ENCODE measurements at places on chromosomes 3 and 15.
A peak's percentile ranks its signal among the peaks of the same experiment; 100 is the strongest.

GRCh38 chr3:110814170-110815007 is 257.2 kb upstream of the NECTIN3 start:
- no peak for DNase-seq

- no peak for DNase-seq
These were observed 75.0 kb upstream of the MBNL1 start for GRCh38 chr3:152193673-152194267.

DNA sequence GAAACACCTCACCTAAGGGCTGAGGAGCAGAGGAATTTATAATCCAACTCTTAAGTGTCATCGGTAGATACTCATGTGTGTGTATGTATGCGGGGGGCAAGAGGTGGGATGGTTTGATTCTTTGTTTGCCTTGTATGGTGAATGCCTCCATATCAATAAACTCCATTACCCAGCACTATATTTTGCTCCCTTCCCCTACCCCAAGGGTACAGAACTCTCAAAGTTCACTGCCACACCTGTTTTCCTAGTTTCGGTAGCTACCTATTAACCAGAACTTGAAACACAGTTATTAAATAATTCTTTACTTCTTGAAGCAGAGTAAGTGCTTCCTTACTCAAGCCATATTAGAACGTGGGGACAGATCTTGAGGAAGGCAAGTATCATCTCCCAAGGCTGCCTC is 400.8 kb upstream of the SUCLG2 start:
- no peak for DNase-seq

DNA sequence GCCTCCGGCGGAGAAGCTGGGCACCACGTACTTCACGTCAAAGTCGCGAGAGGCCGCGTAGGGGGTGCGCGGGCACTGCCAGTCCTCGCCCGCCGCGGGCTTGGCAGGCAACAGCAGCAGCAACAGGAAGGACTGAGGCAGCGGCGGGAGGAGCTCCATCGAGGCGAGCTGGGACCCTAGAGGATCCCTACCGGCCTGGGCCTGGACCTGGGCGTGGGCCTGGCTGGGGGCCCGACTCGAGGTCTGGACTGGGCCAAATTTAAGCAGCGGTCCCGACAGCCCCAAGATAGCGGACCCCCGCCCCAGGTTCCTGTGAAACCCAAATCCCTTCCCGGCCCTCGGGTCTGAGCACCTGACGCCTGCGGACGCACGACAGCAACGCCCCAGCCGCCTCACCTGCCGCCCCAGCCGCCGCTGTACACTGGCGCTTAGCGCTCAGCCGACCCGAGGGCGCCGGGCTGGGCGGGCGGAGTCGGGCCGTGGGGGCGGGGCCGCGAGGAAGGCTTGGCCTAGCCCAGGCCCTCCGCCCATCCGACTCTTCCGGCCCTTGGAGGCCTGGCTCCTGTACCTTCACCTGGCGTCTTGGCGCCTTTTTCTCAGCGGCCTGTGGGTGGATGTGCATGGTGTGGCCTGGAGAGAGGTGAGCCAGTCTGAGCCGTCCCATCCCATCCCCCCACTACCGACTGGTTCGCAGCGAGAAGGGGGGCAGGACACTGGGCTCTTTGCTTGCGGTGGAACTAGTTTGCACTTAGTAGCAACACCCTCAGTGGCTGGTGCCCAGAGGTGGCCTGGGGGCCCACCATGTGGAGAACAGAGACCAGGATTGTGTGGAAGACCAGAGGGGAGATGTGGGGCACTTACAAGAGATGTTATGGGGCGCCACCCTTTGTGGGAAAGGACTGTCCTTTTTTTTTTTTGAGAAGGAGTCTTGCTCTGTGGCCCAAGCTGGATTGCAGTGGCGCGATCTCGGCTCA is at the start of gene MST1R:
Gene MST1R, minus strand, starts transcription at position 423 of the 974 bp plus-strand sequence. Its CDS starts 264 bp downstream, at position 159.
- peak; percentile 52 for DNase-seq

- DNase-seq, result no peak
These were observed 8.3 kb upstream of the TASOR start for GRCh38 chr3:56691165-56692000.

DNA sequence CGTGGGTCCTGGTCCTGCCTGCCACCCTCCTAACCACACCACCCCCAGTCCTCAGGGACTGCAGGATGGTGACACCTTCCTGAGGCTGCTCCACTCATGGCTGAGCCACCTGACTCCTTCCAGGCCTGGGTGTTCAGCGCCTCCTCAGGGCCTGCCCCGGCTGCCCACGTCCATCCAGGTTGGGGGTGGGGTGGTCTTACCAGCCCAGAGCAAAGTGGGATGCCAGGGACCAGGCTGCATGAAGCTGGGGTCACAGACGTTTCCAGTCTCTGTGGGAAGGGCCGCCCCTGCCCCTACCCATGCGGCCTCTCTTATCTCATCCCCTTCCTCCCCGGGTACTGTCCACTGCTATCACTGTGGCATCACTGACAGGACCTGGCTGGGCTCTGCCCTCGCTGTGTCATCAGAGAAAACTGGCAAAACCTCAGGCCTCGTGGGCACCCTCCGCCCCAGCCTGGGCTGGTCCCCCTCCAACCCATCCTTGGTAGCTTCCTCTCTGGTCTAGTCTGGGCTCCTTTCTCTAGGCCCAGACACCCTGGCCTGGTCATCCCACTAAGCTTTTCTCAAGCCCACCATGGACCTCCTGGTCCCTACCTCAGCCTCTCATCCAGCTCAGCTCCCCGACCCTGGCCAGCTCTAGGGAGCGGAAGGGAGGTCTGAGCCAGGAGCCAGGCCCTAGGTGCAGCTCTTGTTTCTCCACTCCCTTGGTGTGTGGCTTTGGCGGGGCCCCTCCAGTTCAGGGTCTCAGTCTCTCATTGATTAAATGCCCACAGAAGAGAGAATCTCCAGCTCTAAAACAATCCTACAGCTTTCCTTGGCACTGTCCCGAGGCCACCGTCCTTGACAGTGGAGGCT is 32.9 kb downstream of the WNT7A start:
- DNase-seq, result no peak

- no peak for DNase-seq
These were observed 274.4 kb downstream of the TLE3 start for GRCh38 chr15:69823223-69823907.

GRCh38 chr3:193313061-193313958 is 65.2 kb downstream of the ATP13A5 start:
- DNase-seq, result no peak

- DNase-seq, result no peak
These were observed 226.6 kb upstream of the HES1 start for GRCh38 chr3:193909387-193909786.

GRCh38 chr3:179615458-179616173 is 11.0 kb downstream of the NDUFB5 start:
- DNase-seq, result no peak

- no peak for DNase-seq
These were observed 445.1 kb downstream of the MECOM start for GRCh38 chr3:169218314-169218983.

DNA sequence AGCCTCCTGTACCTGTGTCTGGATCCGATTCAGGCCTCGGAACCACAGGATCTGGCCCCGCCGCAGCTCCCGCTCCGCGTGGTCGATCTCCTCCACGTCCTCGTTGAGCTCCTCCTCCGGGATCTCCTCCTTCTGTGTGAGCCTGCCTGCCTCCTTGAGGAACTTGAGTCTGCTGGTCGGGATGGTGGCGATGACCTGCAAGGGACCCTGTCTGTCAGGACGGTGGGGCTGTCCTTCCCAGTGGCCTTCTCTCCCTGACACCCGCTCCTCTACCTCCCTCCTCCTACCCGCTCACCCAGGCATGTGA is 17.2 kb upstream of the SEC13 start:
- no peak for DNase-seq

DNA sequence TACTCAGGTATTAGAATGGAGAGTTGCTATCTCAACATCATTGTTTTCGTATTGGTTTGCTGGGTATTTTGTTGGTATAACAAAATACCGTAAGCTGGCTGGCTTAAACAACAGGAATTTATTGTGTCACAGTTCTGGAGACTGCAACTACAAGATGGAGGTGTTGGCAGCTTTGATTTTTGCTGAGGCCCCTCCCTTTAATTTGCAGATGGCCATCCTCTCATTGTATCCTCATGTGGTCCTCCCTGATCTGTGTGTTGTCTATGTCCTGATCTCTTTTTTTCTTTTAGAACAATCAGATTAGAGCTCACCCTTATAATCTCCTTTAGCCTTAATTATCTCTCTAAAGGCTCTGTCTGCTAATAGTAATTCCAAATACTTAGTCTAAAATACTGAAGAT is 299.8 kb upstream of the GOLIM4 start:
- no peak for DNase-seq

DNA sequence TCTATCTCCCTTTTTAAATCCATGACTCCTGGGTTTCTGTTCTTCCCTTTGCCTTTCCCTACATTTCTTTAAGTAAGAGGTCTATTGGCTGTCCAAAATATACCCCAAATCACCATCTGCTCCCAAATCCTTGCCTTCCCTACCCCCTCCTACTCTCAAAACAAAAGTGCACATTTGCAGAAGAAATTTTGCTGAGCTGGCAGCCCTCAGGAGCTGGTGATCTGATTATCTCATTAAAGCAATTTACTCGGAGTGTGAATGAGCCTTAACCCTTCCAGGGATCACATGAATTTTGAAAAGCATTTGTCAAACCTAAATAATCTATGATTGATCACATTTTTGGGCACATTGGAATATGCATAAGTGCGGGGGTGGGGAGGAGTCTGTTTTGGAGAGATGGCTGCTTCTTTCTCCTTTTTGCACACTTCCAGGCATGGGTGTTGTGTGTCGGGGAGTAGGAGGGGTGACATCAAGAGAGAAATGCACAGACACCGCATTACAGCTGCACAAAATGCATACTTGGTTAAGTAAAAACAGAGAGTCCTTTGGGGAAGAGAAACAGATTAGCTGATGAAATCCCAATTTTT is 892.6 kb downstream of the TUSC7 start:
- no peak for DNase-seq

DNA sequence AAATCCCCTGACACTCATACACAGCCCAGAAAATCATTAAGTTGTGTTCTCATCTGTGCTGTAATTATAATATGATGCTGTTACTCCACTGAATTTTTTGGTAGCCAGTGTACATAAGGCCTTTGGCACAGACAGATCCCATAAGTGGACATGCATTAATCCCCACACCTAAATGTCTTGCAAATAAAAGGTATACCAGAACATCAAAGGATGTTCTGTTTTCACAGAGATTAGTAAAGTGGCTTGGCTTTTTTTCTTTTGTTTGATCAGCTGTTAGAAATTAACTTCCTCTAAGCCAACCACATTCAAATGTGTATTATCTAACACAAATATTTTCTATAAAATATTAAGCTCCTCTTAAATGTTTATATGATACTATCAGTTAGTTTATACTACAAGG is 2.7 kb downstream of the SST start:
- DNase-seq, result no peak

DNA sequence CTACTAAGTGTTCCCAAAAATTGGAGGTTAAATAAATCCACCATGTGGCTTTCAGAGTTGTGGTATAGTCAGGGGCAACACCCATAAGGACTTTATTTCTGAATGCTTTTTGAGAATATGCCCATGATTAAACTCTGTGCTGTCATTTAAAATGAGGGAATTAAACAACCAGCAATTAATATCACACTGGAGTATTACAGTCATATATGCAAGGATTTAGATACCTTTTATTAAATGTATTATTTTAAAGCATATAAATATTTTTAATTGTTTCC is 227.6 kb downstream of the ZPLD1 start:
- DNase-seq, result no peak

GRCh38 chr15:32936283-32936918 is 218.6 kb downstream of the GREM1 start:
- DNase-seq, result no peak

DNA sequence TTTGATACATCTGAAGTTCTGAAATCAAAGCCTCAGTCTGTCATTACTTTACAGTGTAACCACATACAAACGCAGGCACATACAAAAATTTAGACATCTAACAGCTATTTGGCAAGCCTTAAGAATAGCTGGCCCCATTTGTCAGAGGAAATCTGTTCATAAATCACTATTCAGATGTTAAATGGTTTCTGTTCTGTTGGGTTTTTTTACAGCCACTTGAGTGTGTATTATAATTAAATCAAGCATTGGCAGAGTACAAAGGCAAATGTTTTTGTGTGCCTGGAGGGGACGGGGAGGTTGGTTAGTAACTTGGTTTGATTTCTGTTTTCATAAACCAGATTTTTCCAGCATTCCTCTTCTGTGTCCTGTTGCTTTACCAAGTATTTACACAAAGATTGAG is 24.1 kb downstream of the PIGB start:
- DNase-seq, result no peak
